ENCODE measurements at places on chromosomes 6 and 20.

- DNase-seq = no peak
These were observed 101.8 kb downstream of the COL21A1 start for GRCh38 chr6:56145616-56146015.

DNA sequence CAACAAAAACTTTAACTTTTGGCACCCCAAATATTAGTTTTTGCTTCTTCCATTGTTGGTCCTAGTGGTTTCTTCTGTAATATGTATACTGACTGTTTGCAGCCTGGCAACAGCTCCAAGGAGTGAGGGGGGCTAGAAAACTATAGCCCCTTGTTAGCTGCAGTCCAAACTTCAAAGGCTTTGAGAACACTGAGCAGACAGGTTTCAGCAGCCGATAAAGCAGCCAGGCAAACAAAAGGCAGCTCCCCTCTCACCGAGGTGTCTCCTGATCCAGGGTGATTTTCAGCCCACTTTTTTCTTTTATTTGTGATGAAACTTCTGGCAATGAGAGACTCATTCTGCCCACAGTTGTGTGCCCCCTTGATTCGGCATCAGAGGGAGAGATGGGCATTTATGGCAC is 80.7 kb downstream of the OLIG3 start:
- no peak for DNase-seq

DNA sequence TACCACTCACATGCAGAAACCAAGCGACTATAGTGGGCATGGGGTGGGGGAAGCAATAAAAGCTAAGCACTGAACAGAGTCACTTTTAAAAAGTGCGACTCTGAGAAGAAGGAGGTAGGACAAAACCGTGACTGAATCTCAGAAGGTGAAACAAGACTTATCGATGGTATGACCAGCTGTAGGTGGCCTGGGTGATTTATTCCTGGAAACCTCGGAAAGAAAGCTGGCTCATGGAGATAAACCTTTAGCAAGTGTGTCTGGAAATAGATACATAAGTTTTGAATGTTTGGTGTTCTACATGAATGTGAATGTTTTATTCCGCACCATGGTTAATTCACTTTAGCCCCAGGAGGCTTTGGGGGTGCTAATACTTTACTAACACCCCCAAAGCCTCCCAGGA is 43.9 kb downstream of the BANF2 start:
- no peak for DNase-seq

- DNase-seq = no peak
These were observed 86.2 kb downstream of the CFAP61 start for GRCh38 chr20:20138301-20139064.

DNA sequence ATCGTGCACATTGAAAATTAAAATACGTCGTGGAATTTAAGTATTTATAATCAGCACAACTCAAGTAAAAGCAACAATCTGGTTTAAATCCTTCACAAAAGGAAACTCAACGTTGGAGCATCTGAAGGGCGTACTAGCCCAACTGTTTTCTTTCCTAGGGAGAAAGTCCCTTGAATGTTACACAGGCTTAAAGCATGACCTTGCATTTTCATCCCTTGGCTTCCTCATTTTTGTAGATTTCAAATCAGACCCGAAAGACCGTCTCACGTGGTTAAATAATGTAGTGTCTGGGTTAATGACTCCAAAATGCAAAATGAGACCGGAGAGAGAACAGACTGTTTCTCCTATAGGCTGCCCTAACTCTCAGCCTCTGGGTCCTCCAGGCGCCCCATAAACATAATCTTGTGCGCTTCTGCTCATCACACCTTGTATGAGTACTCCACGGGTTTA is 249.2 kb upstream of the RREB1 start:
- DNase-seq = no peak

DNA sequence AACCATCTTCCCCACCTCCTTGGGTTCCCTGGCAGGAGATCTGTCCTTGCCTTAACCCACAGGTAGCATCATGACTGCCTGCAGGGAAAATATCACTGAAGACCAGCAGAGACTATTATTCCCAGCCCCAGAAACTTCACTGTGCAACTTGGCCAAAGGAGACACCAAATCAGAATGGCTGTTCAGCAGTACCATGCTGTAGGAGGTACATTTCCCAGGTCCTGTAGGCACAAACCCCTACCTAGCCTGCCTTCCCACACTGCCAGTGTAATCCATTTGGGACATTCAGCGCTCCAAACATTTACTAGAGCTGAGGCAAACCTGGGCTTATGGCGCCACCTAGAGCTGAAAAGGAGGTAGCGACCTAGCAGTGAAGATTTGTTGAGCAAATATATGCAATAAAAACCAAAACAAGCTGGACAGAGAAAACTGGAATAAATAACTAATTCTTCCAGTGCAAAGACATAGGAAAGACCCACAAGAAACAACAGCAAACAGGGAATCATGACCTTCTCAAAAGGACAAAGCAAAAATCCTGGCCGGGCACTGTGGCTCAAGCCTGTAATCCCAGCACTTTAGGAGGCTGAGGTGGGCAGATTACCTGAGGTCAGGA is 60.3 kb downstream of the VTA1 start:
- DNase-seq = no peak

- no peak for DNase-seq
These were observed 11.5 kb upstream of the POPDC3 start for GRCh38 chr6:105191351-105191750.

DNA sequence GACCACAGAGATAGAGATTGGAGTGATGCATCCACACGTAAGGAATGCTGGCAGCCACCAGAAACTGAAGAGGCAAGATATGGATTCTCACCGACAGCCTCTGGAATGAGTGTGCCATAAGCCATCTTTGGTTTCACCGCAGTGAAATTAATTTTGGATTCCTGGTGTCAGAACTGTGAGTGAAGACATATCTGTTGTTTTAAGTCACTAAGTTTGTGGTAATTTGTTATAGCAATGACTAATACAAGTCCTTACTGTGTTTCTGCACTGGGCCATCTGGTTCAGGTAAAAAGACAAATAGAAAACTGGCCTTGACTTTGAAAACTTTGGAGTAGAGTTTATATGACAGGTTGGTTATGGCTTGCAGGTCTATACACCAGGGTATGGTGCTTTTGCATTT is 261.9 kb downstream of the PHF3 start:
- no peak for DNase-seq

DNA sequence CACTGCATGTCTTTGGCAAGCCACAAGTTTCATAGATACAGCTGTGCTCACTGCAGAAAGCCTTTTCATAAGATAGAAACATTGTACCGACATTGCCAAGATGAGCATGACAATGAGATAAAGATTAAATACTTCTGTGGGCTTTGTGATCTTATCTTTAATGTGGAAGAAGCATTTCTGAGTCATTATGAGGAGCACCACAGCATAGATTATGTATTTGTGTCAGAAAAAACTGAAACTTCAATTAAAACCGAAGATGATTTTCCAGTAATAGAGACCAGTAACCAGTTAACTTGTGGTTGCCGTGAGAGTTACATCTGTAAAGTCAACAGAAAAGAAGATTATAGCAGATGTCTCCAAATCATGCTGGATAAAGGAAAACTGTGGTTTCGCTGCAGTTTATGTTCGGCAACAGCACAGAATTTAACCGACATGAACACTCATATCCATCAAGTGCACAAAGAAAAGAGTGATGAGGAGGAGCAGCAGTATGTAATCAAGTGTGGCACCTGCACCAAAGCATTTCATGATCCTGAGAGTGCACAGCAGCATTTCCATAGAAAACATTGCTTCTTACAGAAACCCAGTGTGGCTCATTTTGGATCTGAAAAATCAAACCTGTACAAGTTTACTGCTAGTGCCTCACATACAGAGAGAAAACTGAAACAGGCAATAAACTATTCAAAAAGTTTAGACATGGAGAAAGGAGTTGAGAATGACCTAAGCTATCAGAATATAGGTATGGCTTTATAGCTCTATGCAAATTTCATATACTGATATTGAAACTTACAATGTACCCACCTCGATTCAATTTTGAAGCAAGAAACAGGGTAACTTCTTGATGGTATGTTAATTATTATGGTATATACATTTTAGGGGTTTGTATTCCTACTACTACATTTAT is 23.9 kb upstream of the BAG2 start:
- DNase-seq = no peak

- DNase-seq = no peak
These were observed 2.1 kb upstream of the ZNF451 start for GRCh38 chr6:57087916-57088315.

DNA sequence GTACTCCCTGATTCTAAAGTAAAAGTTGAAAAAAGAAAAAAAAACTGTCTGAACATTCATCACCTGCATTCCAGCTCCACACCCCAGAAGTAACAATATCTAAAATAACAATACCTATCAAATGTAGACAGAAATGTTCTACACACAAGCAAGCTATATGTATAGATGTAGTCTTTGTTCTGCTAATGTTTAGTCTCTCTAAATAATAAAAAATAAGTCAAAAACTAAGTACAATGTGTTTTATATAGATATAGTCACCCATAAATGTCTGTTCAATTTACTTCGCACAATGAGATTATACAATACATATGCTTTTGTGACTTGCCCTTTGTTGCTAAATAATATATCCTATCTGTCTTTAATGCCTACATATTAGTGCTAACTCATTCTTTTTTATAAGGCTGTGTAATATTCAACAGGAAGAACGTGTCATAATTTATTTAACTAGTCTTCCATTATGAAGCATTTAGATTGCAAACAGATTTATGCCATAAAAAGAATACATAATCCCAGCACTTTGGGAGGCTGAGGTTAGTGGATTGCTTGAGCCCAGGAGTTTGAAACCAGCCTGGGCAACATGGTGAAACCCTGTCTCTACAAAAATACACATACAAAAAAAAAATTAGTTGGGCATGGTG is 216.2 kb upstream of the ZNF217 start:
- DNase-seq = no peak

DNA sequence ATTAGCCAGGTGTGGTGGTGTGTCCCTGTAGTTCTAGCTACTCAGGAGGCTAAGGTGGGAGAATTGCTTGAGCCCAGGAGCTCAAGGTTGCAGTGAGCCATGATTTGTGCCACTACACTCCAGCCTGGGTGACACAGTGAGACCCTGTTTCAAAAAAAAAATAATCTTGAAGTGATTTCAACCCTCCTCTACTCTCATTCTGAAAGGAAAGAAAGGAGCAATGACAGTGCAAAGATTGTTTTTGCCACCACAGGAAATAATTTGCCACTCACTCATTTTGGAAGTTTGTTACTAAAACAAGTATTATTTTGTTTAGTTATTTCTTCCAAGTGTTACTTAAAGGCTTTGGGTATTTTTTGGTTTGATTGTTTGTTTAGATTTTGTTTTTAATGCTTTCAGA is 45.6 kb downstream of the BLTP3A start:
- DNase-seq = no peak

DNA sequence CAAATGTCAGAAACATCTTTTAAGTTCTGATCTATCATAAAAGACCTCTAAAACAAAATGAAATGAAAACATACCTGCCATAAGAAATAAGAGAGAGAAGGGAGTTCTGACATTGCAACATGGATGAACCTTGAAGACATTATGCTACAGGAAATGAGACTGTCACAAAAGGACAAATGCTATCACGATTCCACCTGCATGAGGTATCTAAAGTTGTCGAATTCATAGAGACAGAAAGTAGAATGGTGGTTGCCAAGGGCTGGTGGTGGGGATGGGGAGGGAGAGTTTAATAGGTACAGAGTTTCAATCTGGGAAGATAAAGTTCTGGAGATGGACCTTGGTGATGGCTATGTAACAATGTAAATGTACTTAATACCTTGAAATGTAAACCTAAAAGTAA is 3.3 kb downstream of the EZR start:
- no peak for DNase-seq

- no peak for DNase-seq
These were observed 44.1 kb downstream of the PREX1 start for GRCh38 chr20:48783533-48784272.

- DNase-seq = no peak
These were observed 370.3 kb downstream of the HTR1B start for GRCh38 chr6:77092971-77093370.

DNA sequence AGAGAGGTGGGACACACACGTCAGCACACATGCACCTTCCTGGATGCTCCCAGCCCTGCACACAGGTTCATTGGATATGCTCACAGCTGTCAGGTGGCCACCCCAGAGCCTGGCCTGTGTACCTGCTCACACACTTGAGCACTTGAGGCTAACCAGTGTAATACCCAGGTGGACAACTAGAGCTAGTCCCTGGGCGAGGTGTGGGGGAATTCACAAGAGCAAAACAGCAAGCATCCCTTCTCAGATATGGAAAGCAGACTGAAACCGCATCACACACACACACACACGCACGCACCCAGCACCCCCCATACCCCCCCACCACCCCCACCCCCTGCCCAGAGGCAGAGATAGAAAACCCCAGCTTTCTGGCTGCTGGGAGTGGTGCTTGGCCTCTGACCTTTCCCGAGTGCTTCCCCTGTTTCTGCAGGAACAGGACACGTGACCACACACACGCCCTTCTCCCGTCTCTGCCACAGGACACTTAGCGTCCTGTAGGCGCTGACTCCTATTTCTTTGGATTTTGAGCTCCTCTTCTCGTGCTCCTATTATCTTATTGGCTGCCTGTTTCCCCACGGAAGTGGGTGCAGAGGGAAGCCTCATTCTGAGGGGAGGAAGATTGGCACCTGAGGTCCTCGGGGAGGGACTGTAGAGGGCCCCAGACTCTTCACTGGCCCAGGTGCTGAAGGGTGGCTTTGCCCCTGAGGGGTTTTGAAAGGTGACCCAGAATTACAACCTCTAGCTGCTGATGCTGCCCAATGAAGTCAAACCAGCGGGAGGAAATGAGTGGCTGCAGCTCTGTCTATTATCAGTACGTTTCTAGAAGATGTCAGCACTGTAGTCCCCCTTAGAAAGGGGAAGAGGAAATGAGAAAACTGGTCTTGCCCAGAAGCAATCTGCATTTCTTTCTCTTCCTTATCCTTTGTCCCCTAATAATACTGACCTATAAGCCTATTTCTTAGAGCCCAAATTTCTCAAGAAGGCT is 65.8 kb downstream of the SYTL3 start:
- no peak for DNase-seq

GRCh38 chr20:32470025-32470861 is 112.1 kb downstream of the ASXL1 start:
- no peak for DNase-seq

Measured in stimulated activated CD8-positive, alpha-beta memory T cell treated with anti-CD3 and anti-CD28 coated beads, Interleukin-4, amount 100 ng/mL, for 24 hours (primary cell).